ENCODE measurements at places on chromosomes 7 and 10.

GRCh38 chr10:95459446-95460045 is 101.6 kb downstream of the SORBS1 start:
- no peak for DNase-seq

DNA sequence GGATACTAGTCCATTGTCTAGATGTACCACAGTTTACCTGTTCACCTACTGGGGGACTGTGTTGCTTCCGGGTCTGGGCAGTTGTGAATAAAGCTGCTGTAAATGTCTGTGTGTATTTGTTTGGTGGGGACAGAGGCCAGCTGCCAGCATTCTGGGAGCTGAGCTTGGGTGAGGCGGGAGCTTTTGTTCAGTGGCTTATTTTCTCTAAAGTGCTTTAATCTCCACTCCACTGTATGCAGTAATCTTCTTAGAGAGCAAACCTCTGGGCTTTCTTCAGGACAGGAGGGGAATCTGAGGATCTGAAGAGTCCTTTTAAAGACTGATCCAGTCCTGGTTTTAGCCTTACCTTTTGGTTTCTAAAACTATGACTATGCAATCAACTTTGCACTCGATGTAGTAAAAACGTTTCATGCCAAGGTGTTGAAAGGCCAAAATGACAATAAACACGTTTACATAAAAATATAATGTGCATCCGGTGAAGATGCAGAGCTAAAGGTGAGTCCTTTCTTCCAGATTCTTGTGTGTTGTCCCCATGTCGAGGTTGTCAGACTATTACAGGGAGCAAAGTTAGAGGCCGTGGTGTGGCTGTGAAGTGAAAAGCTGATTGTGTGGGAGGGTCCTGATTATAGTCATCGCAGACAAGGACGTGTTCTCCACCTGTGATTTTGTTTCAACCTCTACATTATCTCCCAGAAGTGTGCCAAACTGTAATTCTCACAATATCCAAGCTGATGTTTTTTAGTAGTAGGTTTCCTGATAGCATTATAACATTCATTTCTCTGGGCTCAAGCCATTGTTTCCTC is 279.8 kb downstream of the CAMK1D start:
- DNase-seq, result no peak

DNA sequence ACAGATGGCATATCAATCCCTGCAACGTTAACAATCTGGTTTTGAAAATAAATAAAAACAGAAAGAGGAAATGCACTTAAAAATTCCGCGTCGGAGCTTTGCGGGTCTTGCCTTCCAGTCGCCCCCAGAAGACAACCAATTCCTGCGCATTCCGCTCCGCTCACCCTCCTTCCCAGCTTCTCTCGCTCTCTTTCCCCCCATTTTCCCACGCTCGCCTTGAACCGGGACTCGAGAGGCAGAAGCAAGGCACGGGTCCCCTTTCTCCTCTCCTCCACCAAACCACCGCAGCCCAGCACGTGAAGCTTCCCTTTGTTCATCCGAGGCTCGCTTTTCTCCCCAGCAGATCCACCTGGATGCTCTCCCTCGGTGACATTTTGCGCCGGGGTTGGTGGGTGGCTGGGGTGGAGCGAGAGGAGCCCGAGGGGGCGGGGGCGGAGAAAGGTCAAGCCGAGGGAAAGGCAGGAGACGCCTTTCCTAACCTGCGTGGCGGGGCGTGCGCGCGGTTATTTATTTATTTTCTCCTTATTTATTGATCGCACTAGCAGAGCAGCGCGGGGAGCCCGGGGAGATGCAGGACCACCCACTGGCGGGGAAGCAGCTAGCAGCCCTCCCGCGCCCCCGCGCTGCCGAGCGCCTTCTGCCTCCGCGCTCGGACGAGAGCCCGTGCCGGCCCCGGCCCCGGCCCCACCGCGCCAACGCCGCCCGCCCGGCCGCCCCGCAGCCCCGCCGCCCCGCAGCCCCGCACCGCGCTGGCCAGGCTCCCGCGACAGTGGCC is at the start of gene KCND2:
Gene KCND2 (plus strand): TSS at position 475 of the 775 bp plus-strand sequence.
- no peak for DNase-seq

GRCh38 chr10:76882245-76882644 is 755.4 kb downstream of the KCNMA1 start:
- peak; percentile 35 for DNase-seq

DNA sequence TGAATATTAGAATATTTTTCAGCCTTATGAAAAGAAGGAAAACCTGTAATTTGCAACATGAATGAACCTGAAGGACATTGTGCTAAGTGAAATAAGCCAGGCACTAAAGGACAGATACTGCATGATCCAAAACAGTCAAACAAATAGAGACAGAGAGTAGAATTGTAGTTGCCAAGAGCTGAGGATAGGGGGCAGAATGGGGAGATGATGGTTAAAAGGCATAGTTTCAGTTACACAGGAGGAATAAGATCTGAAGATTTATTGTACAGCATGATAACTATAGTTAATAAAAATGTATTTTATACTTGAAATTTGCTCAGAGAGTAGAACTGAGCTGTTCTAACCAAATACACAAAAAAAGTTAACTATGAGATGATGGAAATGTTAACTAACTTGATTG is 149.0 kb upstream of the TMEM106B start:
- no peak for DNase-seq

DNA sequence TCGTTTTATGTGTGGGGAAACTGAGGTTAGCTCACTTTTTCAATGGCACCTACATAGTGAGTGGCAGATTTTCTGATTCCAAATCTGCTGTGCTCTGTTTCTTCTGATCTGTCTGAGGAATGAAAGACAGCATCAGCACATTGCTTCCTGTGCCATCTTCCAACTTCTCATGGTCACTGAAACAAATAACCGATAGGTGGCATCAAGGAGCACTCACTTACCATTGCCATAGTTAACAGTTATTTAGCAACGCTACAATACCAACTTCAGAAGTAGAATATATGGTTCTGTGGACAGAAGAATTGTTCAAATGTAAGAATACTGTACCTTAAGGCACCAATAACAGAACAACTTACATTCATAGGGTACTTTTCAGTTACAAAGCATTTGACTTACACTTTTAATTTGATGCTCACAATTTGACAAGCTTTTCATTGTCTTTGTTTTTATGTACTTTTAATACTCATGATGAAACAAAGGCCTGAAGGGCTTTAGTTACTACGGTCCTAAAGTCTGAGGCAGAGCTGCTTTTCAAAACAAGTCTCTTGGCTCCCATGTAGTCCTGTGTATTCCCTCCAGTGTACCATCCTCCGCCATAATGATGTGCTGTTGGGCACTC is 228.9 kb upstream of the TCF7L2 start:
- DNase-seq, result no peak

- no peak for DNase-seq
These were observed 25.2 kb downstream of the IRF5 start for GRCh38 chr7:128962899-128963298.

DNA sequence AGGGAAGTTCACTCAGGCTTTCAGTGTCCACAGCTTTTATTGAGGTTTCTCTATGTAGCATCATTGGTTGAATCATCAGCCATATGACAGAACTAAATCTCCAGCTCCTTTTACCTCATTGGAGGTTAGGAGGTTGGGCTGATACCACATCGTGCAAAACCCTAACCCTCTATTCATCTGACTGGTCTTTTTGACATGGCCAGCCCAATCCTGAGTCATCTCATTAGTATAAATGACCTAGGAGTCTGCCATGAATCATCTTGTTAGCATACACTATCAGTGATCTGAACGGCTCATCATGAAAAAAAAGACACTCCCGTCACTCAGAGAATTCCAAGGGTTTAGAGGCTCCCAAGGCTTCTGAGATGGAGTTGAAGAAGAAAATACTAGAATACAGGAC is 669.8 kb upstream of the POT1 start:
- no peak for DNase-seq

- peak; percentile 36 for DNase-seq
These were observed 140.7 kb downstream of the RGS10 start for GRCh38 chr10:119401671-119402395.

- peak; percentile 51 for DNase-seq
These were observed 31.2 kb downstream of the TBXAS1 start for GRCh38 chr7:139860090-139860775.

- DNase-seq, result no peak
These were observed 45.6 kb downstream of the ALOX5 start for GRCh38 chr10:45419676-45420025.

DNA sequence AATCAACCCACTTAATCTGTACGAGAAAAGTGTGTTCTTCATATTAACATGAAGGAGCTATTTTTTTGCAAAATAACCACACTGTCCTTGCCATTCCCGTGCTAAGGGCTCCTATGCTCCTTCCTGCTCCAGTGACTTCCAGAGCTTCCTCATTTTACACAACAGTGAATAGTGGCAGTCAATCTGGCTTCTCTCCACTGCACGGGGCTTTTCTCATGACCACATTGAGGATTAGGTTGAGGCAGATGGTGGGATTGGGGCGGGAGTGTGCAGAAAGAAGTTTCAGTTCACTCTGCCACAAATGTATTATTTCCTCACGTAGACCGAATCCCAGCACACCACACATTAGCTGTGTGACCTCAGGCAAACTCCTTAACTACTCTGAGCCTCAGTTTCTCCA is 235.1 kb downstream of the ARHGAP12 start:
- DNase-seq, result no peak

- no peak for DNase-seq
These were observed 296.4 kb upstream of the MAGI2 start for GRCh38 chr7:79749856-79750255.

DNA sequence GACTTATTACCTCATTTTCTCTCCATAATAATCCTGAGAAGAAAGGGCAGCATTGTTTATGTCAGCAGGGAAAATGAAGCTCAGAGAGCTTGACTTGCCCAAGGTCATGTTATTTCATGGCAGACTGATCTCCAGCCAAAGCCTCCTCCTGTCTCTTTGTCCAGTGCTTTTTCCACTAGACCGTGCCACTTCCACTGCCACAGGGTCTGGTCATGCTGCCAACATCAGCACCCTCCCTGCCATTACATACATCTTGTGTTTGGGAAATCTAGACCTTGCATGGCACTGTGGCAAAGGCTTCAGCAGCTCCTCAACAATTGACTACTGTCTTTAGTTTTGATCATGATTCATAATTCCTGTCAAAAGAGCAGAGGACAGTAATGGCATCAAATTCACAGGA is 25.1 kb downstream of the NRCAM start:
- no peak for DNase-seq

GRCh38 chr7:88480271-88480670 is 173.6 kb upstream of the STEAP4 start:
- no peak for DNase-seq

GRCh38 chr7:134985894-134986362 is 380 bp upstream of the AGBL3 start:
- DNase-seq, result no peak

- no peak for DNase-seq
These were observed 74.0 kb downstream of the KMT2E start for GRCh38 chr7:105087981-105088380.

DNA sequence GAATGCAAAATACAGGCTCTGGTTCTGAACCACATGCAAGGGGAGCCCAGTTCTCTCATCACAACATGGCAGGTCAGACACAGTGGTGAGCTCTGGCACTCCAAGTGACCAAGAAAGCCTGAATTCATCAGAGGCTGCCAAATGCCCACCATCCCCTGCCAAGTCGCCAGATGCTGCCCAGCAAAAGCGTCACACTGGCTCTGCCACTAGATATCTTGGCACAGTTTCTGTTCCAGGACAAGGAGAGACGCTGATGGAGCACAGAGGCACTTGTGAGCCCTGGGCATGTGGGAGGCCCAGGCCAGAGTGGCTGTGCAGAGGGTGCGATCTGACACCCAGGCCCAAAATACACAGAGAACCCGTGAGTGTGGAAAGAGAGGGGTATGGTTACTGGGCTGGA is 57.8 kb downstream of the GAD2 start:
- no peak for DNase-seq

- no peak for DNase-seq
These were observed 6.3 kb downstream of the ABCC2 start for GRCh38 chr10:99788598-99789256.

GRCh38 chr10:92213049-92213448 is 77.8 kb downstream of the CPEB3 start:
- no peak for DNase-seq

GRCh38 chr7:82257118-82257695 is 186.4 kb downstream of the CACNA2D1 start:
- no peak for DNase-seq

DNA sequence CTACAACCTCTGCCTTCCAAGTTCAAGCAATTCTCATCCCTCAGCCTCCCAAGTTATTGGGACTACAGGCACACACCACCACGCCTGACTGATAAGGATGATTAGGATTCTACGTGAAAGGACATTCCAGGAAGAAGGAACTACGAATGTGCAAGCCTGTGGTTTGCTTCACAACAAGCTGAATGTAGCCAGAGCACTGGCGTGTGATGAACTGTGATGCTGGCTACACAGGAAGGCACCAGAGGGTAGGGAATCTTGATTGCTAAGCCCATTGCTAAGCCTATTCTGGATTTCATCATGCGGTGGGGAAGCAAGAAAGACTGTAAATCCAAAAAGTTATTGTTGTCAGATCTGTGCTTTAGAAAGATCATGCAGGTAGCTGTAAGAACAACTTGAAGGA is 72.3 kb upstream of the SRRM3 start:
- no peak for DNase-seq

DNA sequence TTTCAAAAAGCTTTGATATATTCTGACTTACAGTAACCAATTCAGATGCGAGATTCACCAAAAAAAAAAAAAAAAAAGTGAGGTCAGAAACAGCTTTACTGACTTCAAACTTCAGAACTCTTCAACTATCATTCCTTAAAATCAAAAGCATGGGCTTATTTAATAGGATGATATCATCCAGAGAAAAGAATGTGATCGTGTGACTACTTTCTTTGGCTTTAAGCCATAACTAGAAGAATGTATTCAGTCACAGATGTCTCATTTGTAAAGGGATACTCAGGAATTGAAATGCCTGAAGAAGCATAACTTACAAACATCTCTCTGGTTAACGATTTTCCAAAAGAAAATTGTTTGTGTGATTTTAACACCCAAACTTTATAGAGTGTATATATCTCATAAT is 11.5 kb downstream of the TPK1 start:
- DNase-seq, result no peak

DNA sequence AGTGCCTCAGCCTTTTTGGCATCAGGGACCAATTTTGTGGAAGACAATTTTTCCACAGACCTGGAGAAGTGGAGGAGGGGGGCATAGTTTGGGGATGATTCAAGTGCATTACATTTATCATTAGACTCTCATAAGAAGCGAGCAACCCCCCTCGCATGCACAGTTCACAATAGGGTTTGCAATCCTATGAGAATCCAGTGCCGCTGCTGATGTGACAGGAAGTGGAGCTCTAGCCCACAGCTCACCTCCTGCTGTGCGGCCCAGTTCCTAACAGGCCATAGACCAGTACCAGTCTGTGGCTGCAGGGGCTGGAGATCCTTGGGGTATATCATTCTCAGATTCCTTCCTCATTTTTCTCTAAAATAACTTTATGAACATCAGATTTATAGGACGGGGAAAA is 50.8 kb downstream of the ATAD1 start:
- no peak for DNase-seq

- no peak for DNase-seq
These were observed 1.3 kb downstream of the NRCAM start for GRCh38 chr7:108454674-108455550.

- no peak for DNase-seq
These were observed 26.7 kb downstream of the CYCS start for GRCh38 chr7:25098096-25099046.
